Astrocyte of the spinal cord (primary cell): ENCODE measurements at places on chromosomes 6 and 20.

GRCh38 chr6:21271428-21272155, 322.0 kb upstream of the SOX4 start:
- no peak for DNase-seq

GRCh38 chr20:32078322-32078721, 26.3 kb downstream of the HCK start:
- no peak for DNase-seq

GRCh38 chr20:42938441-42939205, 251.1 kb downstream of the PTPRT start:
- no peak for DNase-seq

- peak; percentile 67 for DNase-seq
Measured at GRCh38 chr20:14334306-14334930, 3.0 kb downstream of the FLRT3 start.
